ENCODE measurements at places on chromosomes 7 and 10. TPM values are rescaled to one million over a fixed set of nuclear protein-coding genes. Genes with fewer than 3 reads are reported as not detected.
A peak's percentile ranks its signal among the peaks of the same experiment; 100 is the strongest.

DNA sequence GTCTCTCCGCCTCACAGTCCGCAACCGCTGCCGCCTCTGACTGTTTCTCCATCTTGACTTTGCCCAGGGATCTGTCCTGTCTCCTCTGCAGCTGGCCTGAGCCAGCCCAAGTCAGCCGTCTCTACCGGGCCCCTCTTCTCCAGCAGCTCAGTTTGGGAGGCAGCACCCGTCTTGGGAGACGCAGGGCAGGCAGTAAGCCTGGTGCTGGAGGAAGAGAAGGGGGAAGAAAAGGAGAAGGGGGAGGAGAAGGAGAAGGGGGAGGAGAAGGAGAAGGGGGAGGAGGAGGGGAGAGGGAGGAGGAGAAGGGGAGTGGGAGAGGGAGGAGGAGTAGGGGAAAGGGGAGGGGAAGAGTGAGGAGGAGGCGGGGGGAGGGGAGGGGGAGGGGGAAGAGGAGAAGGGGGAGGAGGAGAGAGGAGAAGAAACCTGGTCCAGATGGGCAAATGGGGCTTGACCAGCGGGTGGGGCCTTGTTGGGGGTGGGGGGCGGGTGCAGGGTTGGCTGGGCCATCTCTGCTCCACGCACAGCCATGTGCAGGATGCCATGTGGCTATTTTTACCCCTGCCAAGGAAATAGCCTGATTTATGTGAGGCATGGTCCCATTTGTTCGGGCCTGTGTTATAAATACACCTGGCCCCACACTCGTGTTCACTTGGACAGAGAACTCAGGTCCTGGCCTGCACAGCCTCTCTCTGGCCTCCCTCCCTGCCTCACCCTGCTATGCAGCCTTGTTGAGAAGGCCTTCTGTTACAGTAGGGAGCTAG is 35.9 kb upstream of the FZD9 start:
- no peak for DNase-seq

GRCh38 chr10:5627486-5628044 is 38.8 kb downstream of the ASB13 start:
- DNase-seq, result no peak

DNA sequence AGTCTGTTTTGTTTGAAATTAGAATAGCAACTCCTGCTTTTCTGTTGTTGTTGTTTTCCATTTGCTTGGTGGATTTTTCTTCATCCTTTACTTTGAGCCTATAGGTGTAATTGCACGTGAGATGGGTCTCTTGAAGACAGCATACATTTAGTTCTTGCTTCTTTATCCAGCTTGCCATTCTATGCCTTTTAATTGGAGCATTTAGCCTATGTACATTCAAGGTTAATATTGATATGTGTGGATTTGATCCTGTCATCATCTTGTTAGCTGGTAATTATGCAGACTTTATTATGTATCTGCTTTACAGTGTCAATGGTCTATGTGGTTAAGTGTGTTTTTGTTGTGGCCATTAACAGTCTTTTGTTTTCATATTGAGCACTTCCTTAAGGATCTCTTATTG is 708.9 kb upstream of the ANKRD30A start:
- no peak for DNase-seq

- no peak for DNase-seq
Observed at GRCh38 chr10:35386594-35387174, 50.4 kb downstream of the CCNY start.

DNA sequence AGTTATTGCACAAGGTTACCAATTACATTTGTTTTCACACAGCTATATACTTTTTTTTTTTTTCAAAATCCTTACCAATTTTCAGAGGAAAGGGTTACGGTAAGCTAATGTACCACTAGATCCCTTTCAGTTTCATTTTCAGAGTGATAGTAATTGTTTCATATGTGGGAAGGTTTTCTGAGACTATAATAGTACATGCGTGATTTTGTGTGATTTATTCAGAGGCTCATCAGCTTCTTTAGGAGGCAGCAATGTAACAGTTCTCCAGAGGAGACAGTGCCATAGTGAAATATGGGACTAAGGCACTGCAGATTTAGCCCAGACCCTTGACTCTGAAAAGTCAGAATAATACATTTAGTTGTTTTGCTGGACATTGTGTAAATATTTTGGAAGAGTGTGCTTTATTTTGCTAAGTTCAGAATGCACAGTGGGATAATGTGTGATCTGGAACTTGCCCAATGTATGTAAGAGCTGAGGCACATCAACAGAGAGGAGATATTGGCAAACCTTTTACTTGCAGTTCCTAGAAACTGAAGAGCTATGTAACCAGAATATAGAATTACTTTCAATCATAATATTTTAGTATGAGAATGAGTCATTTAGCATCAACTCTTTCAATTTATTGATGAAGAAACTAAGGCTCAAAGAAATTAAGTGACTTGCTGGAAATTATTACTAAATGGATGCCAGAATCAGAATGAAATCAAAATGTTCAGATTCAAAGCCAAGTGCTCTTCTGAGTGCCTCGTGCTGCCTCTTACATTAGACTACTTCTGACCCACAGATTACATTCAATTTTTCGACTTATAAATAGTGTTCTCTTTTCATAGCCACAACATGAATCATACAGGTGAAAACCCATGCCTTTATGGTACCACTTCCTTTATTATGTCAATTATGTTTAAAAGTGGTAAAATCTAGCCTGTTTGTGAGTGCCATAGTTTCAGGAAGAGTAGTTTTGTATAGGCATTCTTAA is 207.7 kb upstream of the TEX47 start:
- no peak for DNase-seq

DNA sequence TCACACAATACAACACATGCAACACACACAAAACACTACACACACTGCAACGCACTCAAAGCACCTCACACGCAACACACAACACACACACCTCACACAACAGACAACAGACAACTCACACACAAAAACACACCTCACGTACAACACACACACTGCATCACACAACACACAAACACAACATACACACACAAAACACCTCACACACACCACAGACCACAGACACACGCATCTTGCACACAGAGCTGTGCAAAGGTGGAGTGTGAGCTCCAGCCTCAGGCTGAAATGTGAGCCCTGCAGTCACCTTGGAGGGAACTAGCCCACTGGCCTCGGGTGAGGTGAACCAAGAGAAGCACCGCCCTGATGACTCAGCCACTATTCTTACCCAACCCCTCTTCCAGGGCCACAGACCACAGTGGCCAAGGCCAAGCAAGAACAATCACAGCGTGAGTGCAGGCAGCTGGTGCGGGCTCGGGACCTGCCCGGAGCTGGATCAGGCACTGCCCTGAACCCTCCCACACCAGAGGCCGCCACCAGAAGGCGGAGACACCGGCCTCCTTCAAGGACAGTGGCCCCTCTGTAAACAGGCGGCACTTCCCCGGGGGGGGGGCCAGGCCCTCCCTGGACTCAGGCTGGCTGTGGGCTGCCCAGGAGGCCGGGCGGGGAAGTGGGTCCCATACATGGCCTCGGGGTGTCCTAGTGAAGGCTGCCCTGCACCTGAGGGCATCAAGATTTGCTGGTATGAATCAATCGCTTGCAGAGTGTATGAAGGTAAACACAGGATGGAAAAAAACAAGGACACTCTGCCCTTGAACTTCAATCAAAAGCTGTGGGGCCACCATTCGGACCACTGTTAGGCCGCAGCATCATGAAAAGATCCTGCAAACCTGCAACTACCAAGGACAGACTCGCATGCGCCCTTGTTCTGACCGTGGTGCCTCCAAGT is 106.7 kb downstream of the TNS3 start:
- peak; percentile 91 for DNase-seq

GRCh38 chr10:3866332-3866731 is 81.3 kb upstream of the KLF6 start:
- no peak for DNase-seq

- no peak for DNase-seq
Observed at GRCh38 chr10:86664341-86665217, 3.7 kb upstream of the LDB3 start.

PLAU gene
- 15.3 TPM for total RNA-seq

- no peak for DNase-seq
Observed at GRCh38 chr10:62560201-62560819, 186.1 kb downstream of the ZNF365 start.

DNA sequence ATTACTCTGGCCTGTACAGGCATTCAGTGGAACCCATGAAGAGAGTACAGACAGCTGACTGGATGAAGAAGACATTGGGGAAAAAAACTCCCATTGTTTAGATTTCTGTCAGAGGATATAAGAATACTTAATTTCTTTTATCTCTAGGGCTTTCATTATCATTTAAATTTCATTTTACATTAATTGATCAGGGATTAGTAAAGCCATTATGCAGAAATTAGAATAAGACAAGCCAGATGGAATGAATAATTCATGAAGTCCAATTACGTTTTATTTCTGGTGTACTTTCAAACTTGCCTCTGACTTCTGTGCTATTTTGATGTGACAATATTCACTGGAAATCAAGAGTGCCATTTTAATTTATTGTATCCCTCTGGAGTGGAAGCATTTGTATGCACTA is 247.0 kb downstream of the SLC25A13 start:
- DNase-seq, result no peak

CNPY4 gene
- 9.7 TPM for total RNA-seq

GRCh38 chr7:140041659-140042385 is 20.9 kb downstream of the PARP12 start:
- no peak for DNase-seq

GRCh38 chr7:43302211-43302711 is 189.8 kb downstream of the HECW1 start:
- DNase-seq, result no peak

GRCh38 chr7:100693312-100694097 is 545 bp downstream of the GIGYF1 start:
- no peak for DNase-seq

- DNase-seq, result peak; percentile 26
Observed at GRCh38 chr10:133405844-133406527, 12.0 kb downstream of the MTG1 start.

DNA sequence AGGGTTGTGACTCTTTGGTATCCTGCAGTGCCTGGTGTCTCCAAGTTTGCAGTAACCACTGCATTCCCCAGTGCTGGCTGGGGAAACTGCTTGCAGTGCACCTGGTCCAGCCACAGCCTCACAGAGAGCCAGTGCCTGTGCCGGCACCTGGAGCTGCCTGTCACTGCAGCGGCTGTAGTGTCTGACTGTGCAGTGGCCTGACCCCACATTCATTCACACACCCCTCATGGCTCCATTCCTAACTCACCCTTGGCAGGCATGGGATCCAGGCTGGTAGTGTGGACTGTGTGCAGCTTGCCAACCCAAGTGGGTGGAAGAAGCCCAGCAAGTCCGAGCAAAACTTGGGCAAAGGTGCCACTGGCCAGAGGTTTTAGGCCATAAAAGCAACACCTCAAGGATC is 3.7 kb upstream of the CYP3A43 start:
- no peak for DNase-seq

GRCh38 chr10:127216786-127217185 is 20.4 kb upstream of the INSYN2A start:
- no peak for DNase-seq

PHYH gene
- total RNA-seq, result 101 TPM

- no peak for DNase-seq
Observed at GRCh38 chr10:45197816-45198485, 117.5 kb downstream of the OR13A1 start.

- no peak for DNase-seq
Observed at GRCh38 chr7:7737674-7738073, 19.3 kb upstream of the RPA3 start.

Measured in cardiac septum (tissue), 1 donor.